ENCODE measurements at places on chromosomes 4 and X.

- DNase-seq = no peak
These were observed 22.8 kb upstream of the FGFR3 start for GRCh38 chr4:1770245-1770644.

- DNase-seq = no peak
These were observed 248.9 kb upstream of the UGT8 start for GRCh38 chr4:114349543-114350175.

DNA sequence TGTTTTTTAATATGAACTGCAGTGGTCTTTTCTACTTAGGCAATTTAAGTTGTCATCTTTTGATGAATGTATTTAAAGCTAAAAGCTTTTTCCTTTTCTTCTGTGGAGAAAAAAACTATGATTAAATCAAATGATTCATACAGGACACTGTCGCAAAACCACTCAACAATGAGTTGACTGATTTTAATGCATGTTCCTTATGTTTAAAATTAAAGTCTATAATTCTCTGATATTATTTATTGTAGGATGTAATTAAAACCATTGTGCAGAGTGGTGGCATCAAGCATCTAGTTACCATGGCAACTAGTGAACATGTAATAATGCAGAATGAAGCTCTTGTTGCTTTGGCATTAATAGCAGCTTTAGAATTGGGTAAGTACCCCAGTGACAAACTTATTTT lies 172.5 kb downstream of the RAP1GDS1 start:
- DNase-seq = no peak

DNA sequence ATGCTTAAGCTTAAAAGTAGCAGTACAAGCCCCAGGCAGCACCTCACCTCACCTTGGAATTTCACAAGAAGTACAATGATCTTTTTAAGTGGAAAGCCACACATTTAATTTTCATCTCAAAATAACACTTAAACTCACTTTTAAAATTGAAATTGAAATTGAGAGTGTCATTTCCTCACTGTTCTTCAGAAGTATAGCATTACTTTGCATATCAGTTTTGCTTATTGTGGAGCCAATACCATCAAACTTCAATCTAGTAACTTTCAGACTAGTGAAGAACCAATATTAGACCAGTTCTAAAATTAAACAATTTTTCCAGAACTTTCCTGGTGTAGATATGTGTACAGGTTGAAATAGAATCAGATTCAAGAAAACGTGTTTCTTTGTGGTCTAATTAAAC lies 242.4 kb downstream of the NDST4 start:
- no peak for DNase-seq

DNA sequence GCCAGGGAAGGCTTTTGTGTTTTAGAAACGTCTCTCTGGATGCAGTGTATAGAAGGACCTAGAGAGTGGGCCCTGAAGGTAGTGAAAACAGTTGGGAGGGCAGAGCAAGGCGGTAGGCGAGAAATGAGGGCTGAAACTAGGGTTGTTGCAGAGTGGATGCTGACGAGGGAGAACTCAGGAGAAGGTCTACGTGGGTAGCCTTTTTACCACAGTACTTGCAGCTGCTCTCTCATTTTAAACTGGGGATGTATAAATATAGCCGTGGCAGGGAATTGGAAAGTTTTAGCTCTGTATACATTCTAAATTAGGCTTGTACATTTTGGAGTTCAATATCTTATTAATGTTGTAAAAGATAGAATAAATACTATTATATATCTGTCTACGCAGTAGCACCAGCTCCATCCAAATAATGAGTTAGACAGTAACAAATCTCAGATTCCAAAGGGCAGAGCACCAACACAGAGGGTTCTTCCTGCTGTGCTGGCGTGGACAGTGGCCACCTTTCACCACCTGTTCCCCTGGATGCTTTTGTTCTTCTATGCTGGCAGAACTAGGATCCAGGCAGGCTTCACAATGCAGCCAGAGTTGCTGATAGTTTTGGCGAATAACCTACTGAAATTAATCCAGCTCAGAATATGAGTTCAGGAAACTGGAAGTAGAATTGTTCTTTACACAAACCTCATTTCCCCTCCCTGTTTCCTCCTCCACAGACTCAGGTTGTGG lies 31.7 kb downstream of the CCNG2 start:
- no peak for DNase-seq
